ENCODE measurements at places on chromosomes 2 and 18.

DNA sequence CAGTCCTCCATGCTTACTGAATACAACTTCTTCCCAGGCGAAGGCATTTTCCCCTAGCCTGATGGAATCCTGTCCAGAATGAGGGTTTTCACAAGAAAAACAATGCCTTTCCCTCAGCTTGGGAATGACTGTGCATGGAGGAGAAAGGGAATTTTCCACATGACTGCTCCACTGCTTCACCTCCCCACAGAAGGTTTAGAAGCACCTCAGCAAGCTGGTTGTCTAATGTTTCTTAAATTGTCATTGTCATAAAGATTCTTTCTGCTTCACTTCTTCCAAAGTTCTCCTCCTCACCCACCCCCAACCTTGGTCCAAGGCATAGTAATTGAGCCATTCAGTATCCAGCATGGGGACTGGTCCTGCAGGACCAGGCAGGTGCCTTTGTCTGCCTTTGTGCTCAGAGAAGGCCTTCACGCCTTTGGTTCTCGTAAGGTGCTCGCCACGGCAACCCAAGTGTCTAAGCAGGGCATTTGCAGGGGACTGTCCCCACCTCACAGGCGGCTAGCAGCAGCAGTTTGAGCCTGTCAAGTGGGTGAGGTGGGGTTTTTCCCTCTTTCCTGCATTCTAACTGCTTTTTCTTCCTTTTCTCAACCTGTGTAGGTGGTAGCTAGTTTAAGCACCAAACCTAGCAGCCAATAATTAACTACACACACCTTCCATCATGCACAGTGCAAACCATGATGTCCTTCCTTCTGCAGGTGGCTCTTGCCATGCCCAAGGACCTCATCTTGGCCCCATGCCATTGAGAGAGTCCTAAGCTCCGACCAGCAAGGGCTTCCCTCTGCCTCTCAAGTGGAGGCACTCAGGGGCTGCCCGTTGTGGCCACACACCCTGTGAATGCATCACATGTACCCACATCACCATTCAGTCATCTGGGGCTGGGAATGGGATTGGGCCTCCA lies 65.7 kb upstream of the BCL2L11 start:
- no peak for DNase-seq

- DNase-seq = no peak
These were observed 81.5 kb upstream of the PGAP1 start for GRCh38 chr2:197007716-197008628.

DNA sequence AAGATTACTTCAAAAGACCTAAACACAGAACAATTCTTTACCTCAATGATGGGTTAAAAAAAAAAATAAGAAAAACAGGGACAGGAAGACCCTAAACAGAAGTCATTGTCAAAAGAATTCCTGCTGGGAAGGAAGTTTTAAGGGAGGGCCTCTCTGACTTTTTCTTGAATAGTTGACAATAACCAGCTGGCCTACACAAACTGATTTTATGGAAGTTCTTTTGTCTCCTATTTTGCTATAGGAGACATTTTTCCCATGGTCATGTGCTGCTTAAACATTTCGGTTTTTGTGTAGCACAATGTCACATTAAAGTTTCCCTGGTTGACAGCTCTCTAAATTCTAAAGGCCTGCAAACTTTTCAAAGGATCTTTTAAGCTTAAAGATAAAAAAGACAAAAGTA lies 55.3 kb downstream of the RFTN2 start:
- DNase-seq = no peak

- DNase-seq = no peak
These were observed 19.8 kb upstream of the BZW1 start for GRCh38 chr2:200791905-200792304.

DNA sequence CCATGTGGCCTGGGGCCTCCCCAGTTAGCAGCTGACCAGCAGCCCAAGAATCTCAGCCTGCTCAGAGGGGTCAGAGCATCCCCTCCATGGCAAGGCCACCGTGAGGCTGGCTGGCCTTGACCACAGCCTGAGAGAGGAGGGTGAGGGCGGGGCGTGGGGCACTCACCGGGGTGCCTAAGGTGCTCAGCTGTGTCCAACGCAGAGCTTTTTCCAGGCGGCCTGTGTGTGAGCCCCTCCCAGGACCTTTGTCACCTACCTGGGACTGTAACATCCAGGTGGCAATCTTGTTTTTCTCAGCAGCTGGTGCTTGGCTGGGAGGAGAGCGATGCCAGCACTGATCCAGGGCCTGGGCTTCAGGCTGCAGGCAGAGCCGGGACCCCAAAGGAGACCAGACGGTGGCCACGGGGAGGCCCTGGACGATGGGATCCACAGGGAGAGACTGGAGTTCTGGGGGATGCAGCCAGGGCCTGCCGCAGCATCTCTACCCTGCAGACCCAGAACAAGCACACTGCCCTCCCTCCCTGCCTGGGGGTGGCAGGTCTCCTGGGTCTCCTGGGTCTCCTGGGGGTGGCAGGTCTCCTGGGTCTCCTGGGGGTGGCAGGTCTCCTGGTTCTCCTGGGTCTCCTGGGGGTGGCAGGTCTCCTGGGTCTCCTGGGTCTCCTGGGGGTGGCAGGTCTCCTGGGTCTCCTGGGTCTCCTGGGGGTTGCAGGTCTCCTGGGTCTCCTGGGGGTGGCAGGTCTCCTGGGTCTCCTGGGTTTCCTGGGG lies 12.3 kb downstream of the SNED1 start:
- DNase-seq = peak; percentile 43

GRCh38 chr18:67717800-67718199 lies 201.3 kb upstream of the DSEL start:
- DNase-seq = no peak

- no peak for DNase-seq
These were observed 109.5 kb downstream of the RAPGEF4 start for GRCh38 chr2:172845028-172845630.

- no peak for DNase-seq
These were observed 44.5 kb upstream of the FOSL2 start for GRCh38 chr2:28348149-28348567.

DNA sequence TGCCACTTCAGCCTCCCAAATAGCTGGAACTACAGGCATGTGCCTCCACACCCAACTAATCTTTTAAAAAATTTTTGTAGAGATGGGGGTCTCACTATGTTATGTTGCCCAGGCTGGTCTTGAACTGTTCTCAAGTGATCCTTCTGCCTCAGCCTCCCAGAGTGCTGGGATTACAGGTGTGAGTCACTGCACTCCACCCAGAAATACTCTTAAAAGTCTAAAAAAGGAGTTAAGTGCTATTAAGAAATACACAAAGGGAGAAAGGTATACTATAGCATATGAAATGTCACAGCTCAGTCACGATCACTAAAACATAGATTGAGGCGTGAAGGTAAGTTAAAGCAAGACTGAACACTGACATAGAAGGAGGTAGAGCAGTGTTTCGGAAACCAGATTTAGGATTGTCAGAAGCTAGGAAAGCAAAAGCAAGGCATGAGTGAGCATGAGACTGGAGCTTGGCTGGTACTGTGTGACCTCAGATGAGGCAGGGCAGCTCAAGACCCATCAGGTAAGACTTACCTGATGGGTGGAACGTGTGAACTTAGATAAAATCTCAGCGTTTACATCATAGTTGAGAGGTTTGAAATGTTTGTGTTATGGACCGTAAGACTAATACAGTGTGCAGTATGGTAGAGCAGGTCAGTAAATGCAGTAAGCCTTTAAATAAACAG lies 9.2 kb downstream of the CCNYL1 start:
- no peak for DNase-seq

GRCh38 chr2:229633556-229633955 lies 80.8 kb downstream of the DNER start:
- peak; percentile 24 for DNase-seq

DNA sequence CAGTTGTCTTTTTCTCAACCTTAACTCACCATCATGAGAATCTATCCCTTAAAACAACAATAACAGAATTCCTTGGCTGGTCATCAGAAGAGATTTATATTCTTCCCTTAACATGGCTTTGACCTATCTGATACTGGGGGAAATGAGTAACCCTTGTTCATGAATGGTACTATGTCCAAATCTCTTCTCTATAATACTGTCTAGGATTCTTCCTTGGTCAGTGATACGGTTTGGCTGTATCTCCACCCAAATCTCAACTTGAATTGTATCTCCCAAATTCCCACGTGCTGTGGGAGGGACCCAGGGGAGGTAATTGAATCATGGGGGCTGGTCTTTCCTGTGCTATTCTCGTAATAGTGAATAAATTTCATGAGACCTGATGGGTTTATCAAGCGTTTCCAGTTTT lies 282.0 kb upstream of the SIX2 start:
- DNase-seq = no peak

DNA sequence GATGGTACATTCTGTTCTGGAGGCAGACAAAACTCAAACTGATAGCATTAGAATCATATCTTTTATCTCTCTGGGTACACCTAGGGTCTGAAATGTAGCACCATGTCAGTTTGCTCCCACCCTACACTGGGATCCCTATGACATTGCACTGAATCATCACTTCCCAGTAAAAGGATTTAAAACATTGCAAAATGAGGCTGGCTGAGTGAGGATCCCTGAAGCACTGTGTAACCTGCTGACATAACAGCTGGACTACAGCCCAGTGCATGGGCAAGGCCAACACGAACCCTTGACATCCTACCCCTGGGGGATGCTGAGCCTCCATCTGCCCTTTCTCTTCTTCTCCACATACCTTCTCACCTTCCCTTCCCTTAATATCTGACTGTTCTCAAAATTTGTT lies 253.2 kb downstream of the TTC32 start:
- DNase-seq = no peak

GRCh38 chr2:103161456-103162289 lies 399.8 kb downstream of the TMEM182 start:
- DNase-seq = peak; percentile 78

DNA sequence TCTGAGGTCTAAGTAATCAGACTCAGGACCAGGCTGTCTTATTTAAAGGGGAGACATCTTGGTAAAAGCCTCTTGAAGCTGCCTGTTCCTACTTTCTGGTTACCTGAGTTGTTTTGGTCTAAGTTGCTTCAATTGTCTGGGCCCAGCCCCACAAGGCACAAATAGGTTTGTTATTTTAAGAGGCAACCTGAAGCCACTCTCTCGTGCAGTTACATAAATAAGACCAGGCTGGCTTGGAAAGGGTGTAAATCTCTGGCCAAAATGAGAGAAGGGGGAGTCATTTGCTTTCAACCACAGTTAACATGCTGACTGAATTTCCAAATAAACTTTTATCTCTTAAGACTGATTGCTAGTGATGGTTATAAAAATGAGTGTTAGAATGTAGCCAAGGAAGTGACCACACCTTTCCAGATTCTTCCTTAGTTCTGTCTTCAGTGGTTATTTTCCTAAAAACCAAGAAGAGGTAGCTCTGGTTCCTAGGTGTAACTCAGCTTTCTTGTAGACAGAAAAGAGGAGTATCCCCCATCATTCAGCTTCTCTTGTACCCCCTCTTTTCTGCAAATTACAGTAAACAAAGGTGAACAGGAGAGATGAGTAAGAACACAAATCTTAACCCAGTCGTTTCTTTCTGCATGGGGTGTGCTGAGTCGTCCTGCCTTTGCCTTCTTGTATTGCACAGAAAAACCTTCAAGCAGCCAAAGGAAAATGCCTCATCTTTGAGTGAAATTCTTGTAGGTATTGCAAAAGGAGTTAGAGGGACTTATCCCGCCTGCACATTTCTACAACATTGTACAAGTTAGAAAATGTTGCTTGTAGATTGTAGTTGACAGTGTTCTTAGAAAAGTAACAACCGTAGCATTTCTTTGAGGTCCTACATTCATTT lies 161.5 kb upstream of the NT5C1B start:
- no peak for DNase-seq

- no peak for DNase-seq
These were observed 84.7 kb upstream of the STON1 start for GRCh38 chr2:48445091-48445725.

DNA sequence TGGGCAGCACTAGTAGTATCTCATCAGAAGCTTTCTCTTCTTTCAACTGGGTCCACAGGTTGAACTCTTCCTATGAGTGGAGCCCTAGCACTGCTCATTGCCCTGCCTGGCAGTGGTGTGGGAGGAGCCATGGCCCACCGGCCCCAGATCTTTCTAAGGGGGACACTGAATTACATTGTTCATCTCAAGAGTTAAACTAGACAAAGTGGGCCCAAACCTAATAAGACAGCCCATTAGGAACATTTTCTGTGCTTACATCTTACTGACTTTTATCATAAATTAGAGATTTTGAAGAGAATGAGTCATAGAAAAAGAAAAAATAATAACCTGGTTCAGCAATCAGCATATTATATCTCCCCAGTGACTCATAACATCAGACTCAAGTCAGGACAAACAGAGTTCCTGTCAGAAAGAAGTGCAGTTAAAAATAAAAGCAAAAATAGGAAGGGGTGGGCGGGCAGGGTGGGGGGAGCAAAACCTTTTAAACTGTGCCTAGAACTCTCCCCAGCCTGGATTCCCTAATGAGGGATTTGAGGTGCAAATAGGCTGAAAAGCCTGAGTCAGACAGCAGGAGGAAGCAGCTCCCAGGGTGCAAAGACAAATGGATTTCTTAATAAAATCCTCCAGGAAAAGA lies 161.6 kb upstream of the TRIB2 start:
- DNase-seq = no peak

- DNase-seq = no peak
These were observed 315.8 kb upstream of the POU3F3 start for GRCh38 chr2:104538077-104538476.

DNA sequence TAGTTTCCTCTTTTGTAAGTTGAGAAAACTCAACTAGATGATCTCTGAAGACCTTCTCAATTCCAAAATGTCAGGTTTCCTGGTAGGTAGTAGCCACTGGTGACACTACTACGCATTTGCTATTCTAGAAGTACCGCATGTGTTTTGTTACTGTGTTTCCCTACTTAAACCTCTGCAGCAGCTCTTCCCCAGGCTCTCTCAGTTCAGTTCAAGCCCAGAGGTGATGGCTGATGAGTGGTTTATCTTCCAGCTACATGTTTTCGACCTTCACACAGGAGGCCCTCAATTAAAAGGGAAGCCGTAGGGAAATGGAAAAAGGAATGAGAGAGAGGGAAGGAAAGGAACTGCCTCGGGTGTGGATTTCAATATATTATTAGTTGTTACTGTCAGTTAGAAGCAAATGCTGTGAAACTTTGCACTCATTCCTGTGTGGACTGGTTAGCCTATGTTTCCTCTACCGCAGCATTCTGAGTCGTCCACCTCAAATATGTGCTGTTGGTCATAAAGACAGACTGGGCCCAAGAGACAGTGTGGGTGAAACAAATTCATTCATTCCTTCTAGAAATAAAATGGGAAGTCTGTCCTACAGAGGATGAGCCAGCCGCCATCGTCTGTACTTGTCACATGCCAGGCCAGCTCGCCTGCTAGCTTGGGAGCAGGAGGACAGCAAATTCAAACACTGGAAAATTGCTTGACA lies 455.2 kb upstream of the RAB12 start:
- DNase-seq = no peak
